ENCODE measurements at places on chromosomes 3 and 15.

GRCh38 chr3:172202797-172203196, 163.4 kb downstream of the FNDC3B start:
- DNase-seq, result no peak

DNA sequence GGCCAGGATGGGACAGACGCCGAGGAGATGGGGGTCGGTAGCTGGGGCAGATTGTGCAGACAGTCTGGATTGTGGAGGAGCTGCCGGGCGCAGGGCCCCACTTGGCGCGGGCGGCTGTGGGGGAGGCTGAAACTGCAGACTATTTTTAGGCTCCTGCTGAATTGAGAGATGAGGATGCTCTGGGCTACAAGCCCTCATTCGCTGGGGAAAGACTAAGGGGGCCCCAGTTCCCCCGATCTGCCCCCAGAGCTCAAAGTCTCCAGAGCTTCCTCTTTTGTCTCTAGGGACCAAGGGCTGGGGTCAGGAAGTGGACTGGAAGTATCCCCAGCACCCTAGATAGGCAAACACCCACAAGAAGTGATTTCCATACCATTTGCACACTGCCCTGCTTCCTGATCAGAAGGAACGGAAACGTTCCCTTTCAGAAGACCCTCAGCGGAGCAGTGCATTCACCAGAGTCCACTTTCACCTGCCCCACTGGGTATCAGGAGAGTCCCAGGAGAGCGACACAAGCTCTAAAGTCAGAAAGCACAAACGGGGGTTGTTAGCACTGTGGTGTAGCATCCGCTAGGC, 29.7 kb downstream of the SEMA7A start:
- DNase-seq, result no peak

DNA sequence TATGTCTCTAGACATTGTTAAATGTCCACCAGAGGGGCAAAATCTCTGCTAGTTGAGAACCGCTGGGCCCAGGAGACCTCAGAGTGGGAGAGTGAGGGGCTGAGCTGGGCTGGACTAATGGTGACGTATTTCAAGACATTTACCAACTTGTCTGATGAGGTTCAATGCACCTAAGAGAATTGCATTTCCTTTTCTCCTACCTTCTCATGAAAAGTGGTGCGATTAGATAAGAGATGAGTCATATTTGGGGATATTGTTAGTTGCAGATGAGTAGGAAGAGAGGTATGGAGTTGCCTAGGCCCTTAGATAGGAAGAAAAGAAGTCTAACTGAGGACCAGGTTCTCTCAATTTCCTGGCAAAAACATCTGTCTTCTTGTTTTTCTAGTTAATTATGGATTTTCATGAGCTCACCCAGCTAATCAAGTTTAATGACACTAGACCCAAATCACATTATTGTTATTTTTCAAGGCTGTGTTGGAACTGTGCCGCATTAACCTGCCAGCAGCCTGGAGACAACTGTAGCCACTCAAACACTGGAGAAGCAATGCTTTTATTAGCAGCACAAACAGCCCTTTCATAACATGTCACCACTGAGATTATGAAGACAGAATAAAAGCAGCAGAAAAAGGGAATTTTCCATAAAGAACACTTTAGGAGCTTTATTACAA, 144.2 kb downstream of the PDCD6IP start:
- no peak for DNase-seq

DNA sequence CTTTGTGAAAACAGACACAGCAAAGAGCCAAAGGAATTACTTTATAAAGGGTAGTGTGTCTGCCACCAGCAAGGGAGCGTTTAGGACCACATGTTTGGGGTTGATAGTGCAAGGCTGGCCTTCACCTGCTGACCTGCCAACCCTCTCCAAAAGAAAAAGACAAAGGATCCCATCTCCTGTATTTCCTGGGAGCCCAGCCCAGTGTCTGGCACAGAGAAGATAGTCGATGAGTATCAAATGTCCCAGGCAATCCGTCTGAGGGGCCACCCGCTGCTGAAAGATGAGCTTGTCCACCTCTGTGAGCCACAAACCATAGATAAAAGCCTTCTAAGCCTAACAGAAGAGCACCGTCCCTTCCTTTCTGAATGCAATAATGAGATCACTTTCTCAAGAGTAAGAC, 154.8 kb upstream of the CTNNB1 start:
- no peak for DNase-seq

DNA sequence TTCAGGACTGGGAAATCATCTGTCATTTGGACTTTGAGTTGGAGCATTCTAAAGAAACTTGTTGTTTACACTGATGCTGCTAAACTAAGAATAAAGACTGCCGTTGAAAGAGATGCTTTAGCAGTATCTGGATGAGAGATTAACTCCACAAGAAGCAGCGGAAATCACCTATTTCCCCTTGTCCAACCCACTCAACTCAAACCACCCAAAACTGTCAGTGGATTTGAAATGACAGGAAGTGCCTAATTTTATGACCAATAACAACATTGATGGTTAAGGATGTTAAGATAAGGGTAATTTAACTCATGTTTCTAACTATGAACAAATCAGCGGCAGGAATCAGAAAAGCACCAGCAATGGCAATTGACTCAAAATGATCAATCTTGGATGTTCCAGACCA, 110.8 kb upstream of the NR2F2 start:
- DNase-seq, result no peak

DNA sequence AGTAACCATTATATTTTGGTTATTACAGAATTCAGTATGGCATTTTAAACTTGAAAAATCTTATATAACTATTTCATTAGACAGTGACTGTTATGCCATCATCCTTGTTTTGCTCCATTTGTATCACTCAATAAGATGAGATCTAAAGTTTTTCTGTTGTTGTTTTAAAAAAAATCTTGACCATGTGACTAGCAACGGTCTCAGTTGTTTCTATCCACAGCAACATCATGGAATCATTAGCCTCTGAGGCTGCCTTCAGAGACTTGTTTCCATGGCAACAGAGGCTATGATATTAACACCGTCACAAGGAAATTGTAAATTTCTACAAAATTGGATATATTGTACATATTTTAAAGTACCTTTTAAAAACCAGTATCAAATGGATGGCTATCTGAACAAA, 129.8 kb downstream of the DLG1 start:
- no peak for DNase-seq

GRCh38 chr3:132034097-132034485, 723 bp downstream of the CPNE4 start:
- DNase-seq, result no peak

DNA sequence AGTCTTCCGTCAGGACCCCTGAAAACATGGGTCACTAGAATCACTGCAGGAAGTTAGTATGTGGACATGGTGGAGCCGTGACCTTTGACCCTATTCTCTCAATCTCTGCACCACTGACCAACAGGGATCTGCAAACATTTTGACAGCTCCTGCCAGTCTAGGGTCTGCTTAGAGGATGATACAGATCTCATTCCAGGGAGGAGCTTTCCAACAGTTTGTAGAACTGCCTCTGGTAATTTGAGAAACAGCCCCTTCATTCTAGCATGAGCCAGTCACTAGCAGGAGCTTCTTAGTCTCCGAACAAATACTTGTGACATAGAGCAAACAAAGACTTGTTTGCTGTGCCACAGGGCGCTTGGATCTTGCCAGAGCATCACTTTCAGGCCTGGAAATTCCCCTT, 270.3 kb upstream of the CFAP20DC start:
- no peak for DNase-seq

DNA sequence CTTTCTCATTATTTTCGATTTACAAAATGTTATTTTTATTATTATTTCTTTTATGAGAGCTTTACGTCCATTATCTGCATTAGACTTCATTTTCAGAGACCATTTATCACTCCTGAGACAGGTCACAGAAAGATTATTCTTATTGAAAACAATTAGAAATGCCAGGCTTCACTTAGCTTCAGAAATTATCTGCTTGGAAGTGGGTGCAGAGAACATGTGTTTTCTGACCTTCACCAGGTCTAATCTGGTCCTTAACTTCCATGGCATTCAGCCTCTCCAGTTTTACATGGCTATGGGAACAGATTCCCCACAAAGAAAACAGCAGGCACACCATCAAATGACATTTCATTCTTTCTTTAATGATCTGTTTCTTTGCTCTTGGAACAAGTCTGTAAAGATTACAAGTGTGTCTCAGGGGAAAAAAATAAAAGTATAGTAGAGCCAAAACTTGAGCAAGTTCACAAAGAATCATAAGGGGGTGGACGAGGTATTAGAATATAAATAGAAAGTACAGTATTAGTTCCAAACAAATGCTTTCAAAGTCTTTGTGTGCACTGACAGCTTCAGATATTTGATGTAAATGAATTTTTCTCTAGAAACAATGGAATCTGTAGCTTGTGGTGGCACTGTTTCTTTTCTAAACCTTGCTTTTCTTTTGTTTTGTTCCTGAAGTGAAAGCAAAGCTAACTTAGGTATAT, 294.2 kb upstream of the MEIS2 start:
- DNase-seq, result no peak

- no peak for DNase-seq
Measured at GRCh38 chr15:52337198-52337853, 41.7 kb upstream of the MYO5C start.

GRCh38 chr15:74025436-74025835, 30.9 kb downstream of the PML start:
- DNase-seq, result no peak

- no peak for DNase-seq
Measured at GRCh38 chr3:24830230-24831152, 335.8 kb upstream of the THRB start.

DNA sequence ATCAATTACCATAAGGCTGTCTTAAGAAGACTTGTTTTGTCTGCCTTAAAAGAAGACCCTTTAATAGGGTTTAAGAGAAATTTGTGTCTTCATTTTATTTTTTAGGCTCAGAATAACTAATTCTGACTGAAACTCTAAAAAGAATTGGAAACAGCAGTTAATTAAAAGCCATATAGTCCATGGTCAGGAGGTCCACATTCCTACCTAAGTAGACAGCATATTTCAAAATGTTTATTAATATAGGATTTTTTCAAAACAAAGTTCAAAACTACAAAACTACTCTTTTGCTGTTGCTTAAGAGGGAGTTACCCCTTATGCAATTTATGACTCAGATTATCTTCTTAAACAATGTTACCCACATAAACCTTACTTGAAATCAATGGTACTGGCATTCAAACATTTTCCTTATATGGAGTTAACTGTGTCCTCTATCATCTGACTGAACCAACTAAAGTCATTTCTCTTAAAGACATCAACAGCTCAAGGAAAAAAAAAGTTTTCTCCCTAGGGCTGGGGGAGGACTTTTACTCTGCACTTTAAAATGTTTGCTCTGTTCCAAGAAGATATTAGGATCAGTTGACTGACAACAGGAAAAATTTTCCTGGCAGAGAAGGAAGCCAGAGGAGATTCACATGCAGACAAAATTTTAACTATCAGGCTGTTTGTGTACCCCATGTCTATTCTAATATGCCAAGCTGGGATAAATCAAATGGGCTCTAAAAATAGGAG, 56.8 kb upstream of the NANOGP8 start:
- DNase-seq, result no peak

DNA sequence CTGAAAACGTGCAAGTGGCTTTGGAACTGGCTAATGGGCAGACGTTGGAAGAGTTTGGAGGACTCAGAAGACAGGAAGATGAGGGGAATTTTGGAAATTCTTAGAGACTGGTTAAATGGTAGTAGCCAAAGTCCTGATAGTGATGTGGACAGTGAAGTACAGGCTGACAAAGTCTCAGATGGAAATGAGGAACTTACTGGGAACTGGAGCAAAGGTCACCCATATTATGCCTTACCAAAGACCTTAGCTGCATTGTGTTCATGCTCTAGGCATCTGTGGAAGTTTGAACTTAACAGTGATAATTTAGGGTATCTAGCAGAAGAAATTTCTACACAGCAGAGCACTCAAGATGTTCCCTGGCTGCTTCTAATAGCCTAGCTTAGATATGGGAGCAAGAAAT, 28.6 kb upstream of the SERPINI2 start:
- no peak for DNase-seq

DNA sequence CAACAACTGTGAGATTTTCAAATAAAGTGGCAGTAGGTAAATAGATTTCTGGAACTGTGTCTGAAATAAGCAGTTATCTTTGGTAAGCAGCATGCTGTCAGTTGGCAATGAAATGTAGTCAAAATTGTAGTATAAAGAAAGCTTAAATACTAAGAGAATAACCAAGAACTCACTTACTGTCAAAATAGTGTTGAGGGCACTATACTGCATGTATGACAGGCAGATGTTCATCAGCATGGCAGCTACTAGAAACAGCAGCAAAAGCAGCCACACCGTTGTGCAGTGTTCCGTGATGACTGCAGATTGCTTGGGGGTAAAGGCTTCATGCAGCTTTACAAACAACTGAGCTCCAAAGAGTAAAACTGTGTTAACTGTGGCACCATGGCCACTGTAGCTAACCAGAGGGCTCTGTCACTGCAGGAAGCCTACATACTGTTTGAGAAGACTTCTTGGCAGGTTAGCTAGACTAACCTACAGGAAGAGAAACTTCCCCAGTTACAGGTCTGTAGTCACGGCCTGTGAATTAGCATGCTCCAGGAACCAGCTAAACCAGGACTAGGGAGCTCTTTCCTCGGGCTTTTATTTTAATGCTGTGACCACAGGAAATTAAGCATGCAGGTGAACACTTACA, 459.7 kb downstream of the TBL1XR1 start:
- no peak for DNase-seq

DNA sequence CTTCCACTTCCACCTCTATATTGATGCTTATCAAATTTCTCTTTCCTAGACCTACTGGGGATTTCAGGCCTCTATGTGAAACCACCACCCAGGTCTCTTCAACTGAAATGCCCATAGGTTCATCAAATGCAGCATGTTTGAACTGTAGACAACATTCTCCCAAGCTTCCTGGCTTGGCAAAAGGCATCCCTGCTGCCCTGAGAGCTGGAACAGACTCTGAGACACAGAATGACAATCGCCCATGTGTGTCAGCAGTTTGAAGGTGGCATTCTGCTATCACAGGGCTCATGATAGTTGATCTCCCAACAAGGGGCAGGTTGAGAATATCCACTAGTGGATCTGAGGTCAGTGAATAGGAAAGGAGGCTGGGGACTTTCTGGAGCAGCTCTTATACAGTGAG, 200.7 kb downstream of the RPLP1 start:
- DNase-seq, result no peak

- DNase-seq, result no peak
Measured at GRCh38 chr3:73140772-73141442, 79.4 kb downstream of the EBLN2 start.

GRCh38 chr3:10563396-10563795, 58.0 kb upstream of the ATP2B2 start:
- DNase-seq, result no peak

- DNase-seq, result no peak
Measured at GRCh38 chr15:95520511-95520910, 810.0 kb upstream of the NR2F2 start.

DNA sequence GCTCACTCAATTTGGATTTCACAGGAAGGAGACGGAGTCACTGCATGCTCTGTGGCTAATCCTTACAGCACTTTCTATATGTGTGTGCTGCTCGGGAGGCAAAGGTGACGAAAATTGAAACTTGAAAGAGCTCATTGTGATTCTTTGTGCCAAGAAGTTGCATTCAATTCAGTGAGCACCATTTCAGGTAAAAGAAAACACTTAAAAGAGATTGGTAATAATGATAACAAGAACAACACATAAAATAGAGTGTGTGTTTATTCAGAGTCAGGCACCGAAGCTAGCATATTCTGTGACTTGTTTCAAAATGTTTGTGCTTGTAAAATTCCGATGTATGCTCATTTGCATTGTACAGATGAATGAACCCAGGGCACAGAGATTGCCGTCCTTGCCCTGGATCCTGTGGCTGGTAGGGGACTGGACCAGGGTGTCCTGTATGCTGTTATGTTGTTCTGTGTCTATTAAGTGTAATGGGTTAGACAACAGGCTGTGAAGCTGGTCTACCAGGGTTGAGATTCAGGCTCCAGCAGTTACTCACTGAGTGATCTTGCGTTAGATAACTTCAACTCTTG, 193.3 kb upstream of the PROK2 start:
- no peak for DNase-seq
